ENCODE measurements at places on chromosomes 5 and 9.

GRCh38 chr5:95669985-95670384 is 12.8 kb downstream of the SPATA9 start:
- DNase-seq: no peak

DNA sequence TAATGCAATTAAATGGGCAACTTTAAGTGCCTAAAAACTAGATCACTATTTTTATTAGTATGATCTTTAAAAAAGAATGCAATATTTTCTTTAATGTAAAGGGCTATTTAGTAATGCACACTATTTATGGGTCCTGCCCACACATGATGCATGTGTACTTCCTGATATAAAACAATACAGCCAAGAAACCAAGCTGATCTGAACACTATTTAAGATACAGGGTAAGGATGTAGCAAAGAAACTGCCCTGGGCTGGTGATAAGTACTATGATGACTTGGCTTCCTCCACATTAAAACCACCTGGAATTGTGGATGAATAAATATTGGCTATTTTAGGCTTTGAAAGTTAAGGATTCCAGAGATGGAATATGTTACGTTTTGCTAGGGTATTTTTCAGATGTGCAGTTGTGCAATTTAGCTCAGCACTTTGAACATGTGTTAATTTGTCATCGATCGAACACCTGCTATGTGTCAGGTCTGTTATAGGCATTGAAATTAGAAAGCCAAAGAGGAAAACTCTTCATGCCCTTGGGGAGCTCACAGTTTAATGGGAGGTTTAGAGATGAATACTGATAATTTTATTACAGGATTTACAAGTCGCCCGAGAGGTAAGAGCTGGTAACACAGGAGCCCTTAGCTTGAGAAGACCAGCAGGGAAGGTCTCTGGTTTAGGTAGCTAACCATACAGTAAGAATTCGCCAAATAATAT is 276.7 kb downstream of the PLK2 start:
- DNase-seq: no peak

DNA sequence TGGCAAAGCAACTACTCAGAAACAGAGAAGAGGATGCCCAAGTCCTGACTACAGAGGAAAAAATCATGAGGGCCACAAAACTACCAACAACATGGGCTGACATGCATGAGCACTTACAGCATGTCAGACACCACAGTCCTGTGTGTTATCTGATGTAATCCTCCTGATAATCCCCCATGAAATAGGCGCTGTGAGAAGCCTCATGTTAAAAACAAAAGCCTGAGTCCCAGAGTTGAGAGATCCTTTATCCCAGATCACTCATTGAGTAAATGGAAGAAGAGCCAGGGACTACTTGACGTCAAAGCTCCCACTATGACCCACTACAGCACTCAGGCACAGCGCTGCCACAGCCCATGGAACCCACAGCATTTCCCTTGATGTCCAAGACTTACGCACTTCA is 7.2 kb upstream of the SPOCK1 start:
- DNase-seq: no peak

DNA sequence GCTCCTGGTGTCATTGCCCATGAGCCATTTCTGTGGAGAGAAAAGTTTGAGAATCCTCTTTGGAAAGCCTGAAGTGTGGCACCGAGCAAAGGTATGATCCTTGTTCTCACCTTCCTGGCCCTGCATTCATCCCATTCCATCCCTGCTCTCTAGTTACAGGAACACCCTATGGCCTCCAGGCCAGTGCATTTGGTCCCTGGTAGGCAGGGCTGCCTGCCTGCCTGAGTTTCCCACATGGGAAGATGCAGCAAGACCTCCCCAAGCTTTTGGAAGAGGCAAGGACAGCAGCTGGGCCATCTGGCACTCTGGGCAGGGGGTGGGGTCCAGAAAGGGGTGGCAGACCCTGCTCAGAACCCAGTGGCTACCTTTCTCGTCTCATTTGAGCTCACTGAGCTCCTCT is 24.5 kb downstream of the IGIP start:
- no peak for DNase-seq

Data from GM18507 (cell line).